Omental fat pad (tissue), 4 donors: ENCODE measurements at places on chromosomes 2 and 18.

DNA sequence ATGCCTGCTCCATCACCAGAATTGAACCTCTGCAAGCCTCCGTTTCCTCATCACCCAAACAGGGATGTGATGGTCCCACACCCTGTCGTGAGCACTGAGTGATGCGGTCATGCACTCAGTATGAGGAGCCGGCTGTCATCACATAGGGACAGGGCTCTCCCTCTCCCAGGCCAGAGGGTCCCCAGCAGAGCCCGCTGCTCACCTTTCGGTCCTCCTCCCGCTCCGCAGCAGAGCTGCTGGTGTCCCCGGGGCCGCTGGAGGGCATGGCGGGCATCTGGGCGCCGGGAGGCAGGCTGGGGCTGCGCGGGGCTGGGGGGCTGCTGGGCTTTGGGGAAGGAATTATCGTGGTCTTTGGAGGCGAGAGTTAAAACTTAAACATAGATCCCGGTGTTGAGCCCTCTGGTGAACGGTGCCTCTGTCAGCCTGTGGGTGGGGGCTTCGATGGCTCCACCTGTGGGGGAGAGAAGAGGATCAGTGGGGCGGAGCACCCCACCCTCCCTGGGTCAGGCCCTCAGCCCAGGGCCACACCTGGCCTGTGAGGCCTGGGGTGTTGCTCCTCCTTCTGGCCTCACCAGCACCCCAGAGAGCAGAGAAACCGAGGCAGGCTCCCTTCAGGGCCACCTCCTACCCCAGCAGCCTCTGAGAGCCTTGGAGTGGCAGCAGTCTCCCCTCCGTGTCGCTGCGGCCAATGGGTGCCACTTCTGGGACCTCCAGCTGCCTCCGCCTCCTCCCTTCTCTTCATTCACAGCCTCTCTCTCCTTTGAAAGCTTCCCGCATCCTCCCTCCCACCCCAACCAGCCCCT is 27.8 kb downstream of the DNMT3A start:
- DNase-seq = no peak

DNA sequence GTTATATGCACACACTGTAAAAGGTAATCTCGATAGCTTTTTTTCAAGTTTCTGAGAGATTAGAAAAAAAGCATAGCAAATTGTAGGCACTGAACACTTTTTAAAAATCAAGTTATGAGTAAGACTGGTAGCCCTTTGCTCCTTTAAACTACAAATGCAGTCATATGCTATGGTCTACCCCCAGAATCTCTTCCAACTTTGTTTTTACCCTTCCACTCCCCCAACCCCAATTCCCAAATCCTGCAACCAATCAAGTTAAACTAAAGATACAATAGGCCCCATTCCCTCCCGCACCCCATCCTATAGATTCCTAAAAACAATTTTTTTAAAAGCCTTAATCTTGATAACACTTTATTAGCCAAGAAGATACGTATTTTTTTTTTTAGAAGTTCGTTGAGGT is 752 bp upstream of the BAZ2B start:
- no peak for DNase-seq

DNA sequence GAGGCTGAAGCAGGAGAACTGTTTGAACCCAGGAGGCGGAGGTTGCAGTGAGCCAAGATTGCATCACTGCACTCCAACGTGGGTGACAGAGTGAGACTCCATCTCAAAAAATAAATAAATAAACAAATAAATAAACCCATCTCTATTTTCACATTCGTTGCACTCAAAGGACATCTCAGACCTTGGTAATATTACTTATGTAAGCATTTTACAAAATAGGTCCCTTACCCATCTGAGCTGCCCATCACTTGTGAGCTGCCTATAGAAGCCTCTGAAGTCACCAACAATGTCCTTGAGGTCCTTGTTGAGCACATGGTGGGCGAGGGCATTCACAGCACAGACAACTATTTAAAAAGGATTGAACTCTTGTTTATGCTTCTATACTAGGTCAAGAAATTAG is 15.4 kb downstream of the ENOSF1 start:
- no peak for DNase-seq

- DNase-seq = no peak
Measured at GRCh38 chr2:212484563-212485080, 54.0 kb downstream of the ERBB4 start.

- DNase-seq = no peak
Measured at GRCh38 chr18:37694516-37694915, 128.9 kb upstream of the CELF4 start.

GRCh38 chr2:191112448-191112901 is 38.3 kb downstream of the STAT4 start:
- DNase-seq = no peak

DNA sequence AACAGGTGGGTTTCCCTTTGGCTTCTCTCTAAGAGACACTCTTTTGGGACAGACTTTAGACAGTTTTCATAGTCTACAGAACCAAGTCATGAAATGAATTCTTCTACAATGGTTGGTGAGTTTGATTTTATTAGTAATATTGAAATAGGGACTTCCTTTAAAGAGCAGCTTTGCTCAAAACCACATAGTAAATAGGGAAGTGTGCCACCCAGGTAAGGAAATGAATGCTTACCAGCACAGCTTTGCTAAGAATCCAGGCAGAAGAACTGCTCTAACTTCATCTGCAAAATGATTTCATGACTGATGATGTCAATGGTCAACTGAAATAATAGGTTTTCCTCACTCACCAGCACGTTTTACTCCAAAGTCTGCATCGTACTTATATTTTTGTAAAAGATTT is 89.2 kb downstream of the NYAP2 start:
- DNase-seq = no peak

DNA sequence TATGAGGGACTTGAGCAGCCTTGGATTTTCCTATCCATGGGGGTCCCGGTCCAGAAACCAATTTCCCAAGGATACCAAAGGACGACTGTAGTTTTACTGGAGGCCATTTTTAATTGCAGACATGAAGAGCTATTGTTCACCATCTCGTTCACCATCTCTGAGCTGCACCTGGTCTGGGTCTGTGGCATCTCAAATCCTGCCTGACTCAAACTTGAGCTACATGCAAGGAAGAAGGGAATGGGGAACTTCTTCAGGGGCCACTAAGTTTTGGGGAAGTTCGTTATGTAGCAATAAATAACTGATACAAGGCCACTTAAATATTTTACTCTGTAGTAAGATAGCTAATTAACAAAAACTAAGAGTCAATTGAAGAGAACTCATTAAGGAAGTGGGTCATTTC is 2.1 kb upstream of the SMCHD1 start:
- no peak for DNase-seq

DNA sequence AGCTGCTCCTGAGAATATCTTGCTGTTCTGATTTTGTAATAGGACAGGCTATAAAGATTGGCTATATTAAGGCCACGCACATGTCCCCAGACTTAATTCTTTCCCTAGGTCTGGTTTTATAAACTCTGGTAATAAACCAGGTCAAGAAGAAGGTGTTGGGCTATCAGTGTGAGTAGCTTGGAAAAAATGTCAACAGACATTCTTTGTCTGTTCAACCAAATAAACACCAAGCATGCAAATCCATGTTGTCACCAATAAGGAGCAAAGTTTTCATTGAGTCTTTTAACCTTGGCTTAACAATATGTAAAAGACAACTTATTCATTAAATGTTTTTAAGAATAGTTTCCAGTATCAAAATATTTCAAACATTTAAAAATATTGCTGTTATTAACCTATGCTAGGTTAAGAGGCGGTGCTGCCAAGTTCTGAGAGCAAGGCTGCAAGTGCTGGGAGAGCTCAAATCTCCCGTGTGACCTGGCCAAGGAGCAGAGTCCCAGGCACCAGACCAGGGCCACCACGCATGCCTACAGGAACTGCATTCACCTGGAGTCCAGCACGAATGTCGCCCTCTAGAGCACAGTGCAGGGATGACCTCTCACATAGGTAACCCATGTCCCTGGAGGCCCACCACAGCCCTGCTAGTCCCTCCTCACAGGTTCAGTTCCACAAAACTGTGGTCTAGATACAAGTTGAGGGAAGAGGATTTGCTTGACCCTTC is 120.5 kb upstream of the POU3F3 start:
- no peak for DNase-seq

DNA sequence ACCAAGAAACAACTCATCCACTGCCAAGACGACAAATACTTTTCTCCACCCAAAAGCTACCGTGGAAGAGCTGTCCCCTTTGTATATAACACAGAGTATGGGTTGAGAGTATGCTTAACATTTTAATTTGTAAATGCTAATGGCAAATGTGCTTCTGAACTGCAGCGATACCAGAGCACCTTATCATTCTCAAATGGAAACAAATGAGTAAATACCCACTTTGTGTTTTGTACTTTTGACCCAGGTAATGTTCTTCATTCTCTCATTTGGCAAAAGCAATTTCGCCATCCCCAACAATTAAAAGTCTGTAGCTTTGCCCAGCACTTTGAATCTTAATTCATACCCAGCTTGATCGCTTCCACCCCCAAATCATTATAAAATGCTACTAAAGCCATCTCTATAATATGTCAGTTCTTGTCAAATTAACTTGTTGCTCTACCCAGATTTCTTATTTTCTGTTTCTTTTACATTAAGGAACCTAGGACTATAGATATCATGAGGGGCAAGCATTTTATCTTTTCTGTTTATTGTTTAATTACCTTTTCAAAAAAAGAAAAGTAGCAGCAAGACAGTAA is 6.2 kb upstream of the POU3F3 start:
- no peak for DNase-seq

GRCh38 chr2:236548179-236548921 is 21.3 kb upstream of the ACKR3 start:
- no peak for DNase-seq

DNA sequence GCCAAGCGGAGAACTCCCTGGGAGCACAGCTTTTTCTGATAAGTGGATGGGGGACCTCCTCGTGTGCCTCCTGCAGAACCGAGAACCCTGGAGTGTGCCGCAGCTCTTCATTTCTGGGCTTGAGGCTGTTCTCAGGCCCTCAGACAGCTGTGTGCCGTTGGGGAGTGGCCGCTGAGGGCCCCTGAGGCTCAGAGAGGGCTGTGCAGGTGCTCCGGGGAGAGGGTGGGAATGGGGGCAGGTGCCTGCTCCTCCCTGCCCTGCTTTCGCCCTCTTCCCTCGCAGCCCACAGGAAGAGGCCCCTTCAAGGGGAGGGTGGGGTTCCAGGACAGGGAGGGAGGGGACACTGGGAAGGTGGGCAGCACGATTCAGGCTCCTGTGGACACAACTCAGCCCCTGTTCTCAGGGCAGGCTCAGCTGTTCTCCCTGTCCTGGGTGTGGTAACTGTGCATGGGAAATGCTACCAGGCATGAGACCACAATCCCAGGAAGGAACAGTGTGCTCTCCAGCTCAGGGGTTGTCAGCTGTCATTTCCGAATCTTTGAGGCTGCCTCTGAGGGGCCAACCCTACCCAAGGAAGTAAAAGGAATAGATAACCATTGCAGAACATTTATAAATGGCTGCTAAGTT is 11.3 kb downstream of the LCT start:
- no peak for DNase-seq

DNA sequence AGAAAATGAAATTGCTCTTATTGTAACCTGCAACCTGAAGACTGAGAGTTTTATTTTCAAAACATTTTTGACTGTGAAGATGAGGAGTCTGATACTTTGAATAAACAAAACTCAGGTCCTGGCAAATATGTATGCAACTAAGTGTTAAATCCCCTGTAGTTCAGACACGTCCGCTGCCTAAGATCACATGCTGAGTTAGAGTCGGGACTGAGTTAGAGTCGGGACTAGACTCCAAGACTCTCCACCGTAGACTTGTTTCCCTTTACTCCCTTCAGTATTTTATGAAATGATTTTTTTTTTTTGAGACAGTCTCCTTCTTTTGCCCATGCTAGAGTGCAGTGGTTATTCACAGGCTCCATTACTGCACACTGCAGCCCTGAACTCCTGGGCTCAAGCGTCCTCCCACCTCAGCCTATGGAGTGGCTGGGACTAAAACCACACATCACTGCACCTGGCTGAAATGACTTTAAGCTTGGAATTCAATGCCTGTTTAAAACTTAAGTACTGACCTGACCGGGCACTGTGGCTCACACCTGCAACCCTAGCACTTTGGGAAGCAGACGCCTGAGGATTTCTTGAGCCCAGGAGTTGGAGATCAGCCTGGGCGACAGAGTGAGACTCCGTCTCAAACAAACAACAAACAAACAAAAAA is 28.0 kb upstream of the PMAIP1 start:
- no peak for DNase-seq

- no peak for DNase-seq
Measured at GRCh38 chr2:73638429-73638828, 3.8 kb downstream of the NAT8 start.

- no peak for DNase-seq
Measured at GRCh38 chr2:59920961-59921360, 632.5 kb downstream of the BCL11A start.

DNA sequence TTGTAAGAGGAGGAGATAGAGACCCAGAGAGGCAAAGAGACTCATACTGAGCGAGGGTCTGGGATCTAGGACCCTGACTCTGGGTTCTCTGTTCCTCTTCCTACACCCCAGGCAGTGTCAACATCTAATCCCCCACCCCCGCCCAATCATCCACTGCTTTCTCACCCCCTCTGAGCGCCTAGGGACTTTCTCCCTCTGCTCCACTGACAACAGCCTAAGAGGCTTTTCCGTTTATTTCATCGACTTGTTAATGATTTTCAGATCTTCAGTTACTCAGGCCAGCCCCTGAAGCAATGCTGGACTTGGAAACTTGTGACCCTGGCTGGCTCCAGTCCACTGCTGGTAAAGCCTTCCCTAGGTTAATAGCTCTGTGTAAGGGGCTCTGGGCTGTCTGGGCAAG is 65.1 kb downstream of the TFCP2L1 start:
- no peak for DNase-seq

DNA sequence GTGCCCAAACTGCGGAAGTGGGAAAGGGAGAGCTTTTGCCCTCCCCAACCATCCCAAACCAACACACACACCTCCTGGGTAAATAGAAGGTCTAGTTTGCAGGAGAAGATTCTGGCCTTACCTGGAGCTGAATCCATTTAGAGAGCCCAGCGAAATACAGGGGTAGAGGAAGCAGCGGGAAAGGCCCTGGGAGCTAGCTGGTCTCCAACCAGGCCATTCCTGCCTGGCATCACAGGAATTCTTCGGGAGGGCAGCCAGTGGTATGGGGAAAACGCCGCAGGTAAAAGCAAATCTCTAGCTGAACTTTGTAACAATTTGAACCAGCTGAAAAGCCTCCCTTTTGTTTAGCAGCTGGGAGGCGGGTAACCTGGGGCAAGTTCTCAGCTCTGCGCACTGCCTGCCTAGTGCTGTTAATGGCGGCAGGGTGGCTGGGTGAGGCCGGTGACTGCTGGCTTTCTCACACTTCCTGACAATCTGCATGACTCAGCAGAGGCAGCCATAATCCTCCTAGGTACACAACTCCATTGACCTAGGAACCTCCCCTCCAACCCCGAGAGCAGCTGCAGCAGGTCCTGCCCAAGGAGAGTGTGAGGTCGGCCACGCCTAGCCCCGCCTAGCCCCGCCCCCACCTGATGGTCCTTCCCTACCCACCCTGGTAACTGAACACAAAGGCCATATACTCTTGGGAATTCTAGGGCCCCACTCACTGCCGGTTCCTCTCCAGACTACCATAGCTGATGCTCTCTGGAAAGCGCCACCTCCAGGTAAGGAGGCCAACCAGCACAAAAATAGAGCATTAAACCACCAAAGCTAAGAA is 483.8 kb upstream of the REG3G start:
- DNase-seq = no peak
